ENCODE measurements at places on chromosomes 13 and 19. TPM values are rescaled to one million over a fixed set of nuclear protein-coding genes. Genes with fewer than 3 reads are reported as not detected.

DNA sequence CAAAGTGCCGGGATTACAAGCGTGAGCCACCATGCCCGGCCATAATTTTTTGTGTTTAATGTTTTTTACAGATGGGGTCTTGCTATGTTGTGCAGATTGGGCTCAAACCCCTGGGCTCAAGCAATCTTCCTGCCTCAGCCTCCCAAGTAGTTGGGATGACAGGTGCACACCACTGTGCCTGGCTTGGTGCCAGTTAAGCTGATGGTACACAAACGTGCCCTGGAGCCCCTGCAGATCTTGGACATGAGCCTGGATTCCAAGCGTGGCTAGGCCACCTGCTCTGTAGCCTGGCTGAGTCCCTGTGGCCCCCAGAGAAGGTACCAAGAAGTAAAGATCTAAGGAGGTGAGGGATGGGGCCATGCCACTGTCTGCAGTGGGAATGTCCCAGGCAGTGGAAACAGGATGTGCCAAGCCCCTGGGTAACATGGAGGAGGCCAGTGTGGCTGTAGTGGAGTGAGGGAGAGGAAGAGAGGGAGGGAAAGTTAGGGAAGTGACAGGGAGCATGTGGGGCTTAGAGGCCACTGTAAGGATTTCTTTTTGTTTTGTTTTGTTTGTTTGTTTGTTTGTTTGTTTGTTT, 7.0 kb downstream of the PRODH2 start:
- DNase-seq: no peak

GRCh38 chr19:8387688-8388611, 2.2 kb upstream of the RAB11B start:
- DNase-seq: no peak

The GPR183 gene
- 19.5 TPM for total RNA-seq

The FFAR2 gene
- total RNA-seq: not detected

The HSH2D gene
- total RNA-seq: 199 TPM
